Activated naive CD4-positive, alpha-beta T cell treated with anti-CD3 and anti-CD28 coated beads, Interleukin-2, amount 10 ng/mL, durations not matched to agents 5 hours and 36 hours (primary cell): ENCODE measurements at places on chromosomes 7 and 10. TPM values are rescaled to one million over a fixed set of nuclear protein-coding genes. Genes with fewer than 3 reads are reported as not detected.

Gene PIP
- total RNA-seq = not detected

Gene TLX1
- total RNA-seq = not detected

Gene RPEL1
- not detected for total RNA-seq

Gene CCM2
- 118 TPM for total RNA-seq

Gene CPXM2
- not detected for total RNA-seq

Gene TMEM176A
- total RNA-seq = not detected

Gene PARD3
- 1.7 TPM for total RNA-seq

Gene AS3MT
- 0.58 TPM for total RNA-seq

Gene IL15RA
- total RNA-seq = 15.7 TPM

Gene CCDC136
- 4.3 TPM for total RNA-seq
